ENCODE measurements at places on chromosomes 7 and 10.

DNA sequence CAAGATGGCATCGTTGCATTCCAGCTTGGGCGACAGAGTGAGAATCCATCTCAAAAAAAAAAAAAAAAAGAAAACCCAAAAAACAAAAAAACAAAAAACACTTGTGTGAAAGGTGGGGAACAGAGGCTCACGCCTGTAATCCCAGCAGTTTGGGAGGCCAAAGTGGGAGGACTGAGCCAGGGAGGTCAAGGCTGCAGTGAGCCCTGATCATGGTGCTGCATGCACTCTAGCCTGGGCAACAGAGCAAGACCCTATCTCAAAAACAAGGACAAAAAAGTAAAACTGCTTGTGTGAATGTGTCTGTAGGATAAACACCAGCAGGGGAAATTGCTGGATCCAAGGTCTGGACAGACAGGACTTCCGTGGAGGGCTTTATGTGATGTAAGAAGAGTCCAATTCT is 4.5 kb downstream of the PAOX start:
- DNase-seq = no peak

DNA sequence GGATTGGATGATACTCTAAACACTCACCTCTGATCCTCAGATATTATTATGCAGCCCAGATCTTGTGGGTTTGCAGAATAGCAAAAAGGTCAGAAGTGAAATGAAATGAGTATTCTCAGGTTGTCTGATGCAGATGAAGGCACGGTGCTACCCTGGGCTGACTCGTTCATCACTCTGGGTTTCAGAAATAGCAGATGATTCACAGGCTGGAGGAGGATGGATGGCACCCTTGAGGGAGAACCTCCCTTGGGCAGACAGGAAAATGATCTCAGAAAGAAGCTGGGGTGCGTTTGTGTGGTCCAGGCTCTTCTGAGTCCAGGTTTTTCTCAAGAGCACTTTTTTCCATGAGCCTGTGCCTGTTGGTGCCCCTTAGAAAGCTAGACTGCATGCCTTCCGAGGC is 515.8 kb upstream of the MKI67 start:
- DNase-seq = no peak

GRCh38 chr10:46098386-46098785 is 52.3 kb upstream of the MSMB start:
- no peak for DNase-seq

DNA sequence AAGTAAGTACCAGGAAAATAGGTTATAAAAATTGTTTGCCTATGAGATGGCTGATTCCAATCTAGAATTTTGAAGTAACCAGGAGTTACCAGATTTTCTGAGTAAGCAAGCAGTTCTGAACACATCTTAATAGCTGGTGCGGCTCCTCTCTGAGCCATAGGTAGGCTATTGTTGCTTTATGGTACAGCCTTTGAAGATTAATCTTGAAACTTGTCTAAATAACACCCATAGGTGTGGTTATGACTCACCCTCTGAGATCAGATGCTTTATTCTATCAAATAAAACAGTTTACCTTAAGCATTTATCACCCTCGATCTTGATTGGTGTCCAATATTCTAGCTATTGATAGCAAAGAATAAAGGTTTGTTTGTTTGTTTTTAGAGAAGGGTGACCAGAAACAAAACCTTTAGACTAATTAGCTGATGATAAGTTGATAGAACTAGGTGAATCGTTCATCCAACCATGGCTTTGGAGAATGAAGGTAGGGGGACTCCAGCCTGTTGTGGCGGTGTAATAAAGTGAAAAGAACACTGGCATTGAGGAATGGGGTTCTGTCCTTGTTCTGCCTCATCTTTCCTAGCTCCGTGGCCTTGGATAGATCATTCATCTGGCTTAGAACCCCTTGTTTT is 72.2 kb downstream of the VTI1A start:
- no peak for DNase-seq

DNA sequence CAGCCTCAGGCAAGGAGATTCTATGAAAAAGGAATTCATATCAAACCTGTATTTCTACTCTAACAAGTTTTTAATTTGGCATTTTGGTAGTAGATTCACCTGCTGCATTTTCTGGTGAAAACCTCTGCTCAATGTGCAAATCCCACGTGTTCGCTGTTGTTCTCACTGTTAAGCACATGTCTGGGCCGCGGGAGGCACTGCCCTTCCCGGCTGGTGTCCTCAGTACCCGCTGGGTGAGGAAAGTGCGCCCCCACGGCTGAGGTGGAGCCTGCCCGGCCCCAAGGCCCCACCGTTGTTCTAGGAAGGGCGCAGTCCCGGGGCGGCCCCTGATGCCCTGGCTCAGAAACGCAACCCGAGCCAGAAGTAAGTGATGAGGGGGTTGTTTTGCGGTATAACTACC is 193.4 kb upstream of the VWC2 start:
- DNase-seq = no peak
